ENCODE measurements at places on chromosomes 5 and 9.

- ATAC-seq: no peak
Observed at GRCh38 chr5:55484531-55484930, 50.2 kb downstream of the PLPP1 start.

GRCh38 chr5:113760486-113760885 lies 247.0 kb downstream of the YTHDC2 start:
- ATAC-seq: no peak

- ATAC-seq: no peak
Observed at GRCh38 chr9:137816531-137817235, 60.9 kb upstream of the CACNA1B start.

DNA sequence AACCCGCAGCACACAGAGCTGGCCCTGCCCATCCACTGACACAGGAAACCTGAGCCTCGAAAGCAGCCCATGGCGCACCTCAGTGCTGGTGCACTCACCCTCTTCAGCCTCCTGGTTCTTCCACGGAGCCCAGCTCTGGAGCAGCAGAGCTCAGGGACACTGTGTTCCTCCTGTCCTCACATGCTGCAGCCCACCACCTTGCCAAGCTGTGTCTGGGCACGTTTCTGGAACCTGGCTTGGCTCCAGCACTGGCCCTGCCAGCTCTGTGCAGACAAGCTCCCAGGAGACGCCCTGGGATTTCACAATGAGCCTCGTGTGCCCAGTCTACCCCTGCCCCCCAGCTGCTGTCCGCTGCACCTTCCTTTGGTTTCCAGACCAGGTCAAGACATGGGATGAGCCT lies 119.5 kb downstream of the SYK start:
- no peak for ATAC-seq

DNA sequence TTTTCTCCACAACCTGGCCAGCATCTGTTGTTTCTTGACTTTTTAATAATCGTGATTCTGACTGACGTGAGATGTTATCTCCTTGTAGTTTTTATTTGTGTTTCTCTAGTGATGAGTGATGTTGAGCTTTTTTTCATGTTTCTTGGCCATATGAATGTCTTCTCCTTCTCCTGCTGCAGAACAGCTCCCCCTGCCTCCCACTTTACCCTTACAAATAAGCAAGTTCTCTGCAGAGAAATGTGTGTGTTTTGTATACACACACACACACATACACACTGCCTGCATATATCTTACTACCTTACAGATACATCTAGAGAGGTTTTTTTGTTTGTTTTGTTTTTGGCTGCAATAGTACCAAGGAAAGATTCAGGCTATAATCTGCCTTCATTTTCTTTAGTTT lies 88.7 kb upstream of the PHF24 start:
- no peak for ATAC-seq

DNA sequence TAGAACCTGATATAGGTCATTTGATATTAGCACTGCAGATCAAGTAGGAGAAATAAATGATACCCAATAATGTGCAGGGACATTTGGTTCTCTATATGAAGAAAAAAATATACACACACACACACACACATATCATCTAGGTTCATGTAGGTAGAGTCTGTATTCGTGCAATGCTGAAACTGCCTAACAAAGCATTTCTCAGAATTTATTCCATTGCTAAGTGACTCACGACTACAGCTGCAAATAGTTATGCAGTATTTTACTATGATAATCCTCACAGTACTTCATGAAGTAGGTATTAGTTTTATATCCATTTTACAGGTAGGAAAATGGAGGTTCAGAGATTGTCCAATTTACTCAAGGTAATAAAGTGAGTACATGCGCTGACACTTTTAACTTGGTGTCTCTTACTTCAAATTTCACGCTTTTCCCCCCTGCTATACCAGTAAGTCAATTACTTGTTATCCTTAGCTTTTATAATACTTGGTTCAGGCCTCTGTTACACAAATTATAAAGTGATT lies 2.4 kb downstream of the GIN1 start:
- ATAC-seq: no peak

GRCh38 chr9:94639061-94639998 lies at the start of gene FBP1:
Gene FBP1, minus strand, starts transcription at chr9:94639518. Its CDS starts 208 bp downstream, at chr9:94639310.
- no peak for ATAC-seq

GRCh38 chr9:115551396-115551795 lies 433.4 kb upstream of the TNC start:
- ATAC-seq: peak; percentile 90

- no peak for ATAC-seq
Observed at GRCh38 chr9:117873664-117874063, 169.5 kb downstream of the TLR4 start.

GRCh38 chr5:52728686-52729085 lies 59.0 kb upstream of the ITGA1 start:
- ATAC-seq: no peak

DNA sequence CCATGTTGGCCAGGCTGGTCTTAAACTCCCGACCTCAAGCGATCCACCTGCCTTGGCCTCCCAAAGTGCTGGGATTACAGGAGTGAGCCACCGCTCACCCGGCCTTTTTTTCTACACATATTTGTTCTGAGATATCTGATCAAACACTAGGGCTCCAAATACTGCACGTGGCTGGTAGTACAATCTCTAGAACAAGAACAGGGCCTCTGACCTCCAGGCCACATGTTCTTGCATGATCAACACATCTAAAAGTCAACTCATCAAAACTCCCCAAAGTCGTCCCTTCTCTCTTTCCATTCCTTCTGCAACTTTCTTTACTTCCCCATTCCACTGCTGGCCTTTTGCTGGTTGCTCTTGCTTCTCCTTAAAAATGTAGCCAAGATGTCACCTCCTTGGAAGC lies 113.3 kb upstream of the LHFPL2 start:
- no peak for ATAC-seq

DNA sequence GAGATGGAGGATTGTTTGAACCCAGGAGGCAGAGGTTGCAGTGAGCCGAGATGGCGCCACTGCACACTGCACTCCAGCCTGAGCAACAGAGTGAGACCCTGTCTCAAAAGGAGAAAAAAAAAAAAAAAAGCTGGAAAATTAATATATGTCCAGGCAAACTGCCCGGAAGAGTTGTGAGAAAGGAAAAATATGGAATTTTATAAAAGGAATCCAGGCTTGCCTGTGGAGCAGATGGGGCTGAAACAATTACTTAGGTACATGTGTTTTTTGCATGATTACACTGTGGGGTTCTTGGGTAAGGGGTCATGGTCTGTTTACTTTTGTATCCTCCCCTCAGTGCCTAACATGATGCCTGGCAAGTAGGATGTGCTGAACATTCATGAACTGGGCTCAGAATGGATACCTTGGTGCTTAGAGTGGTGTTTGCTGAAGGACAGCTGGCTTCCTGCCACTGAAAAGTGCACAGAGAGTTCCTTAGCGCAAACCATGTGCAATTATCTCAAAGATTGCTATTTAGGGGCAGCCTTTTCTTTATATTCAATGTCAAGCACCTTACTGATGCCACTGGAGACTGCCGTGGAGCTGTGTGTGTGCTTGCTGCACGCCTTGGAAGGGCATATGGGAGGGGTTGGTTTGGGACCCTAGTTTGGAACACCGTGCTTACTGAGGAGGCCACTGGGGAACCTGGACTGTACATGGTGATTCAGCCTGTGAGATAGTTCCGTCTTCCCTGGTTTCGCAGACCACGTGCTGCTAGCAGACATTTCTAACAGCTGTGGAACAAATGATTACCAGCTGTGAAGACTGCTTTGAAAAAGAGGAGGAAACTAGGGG lies 78.4 kb downstream of the MAP1B start:
- no peak for ATAC-seq

GRCh38 chr9:98345011-98345410 lies 89.6 kb upstream of the TBC1D2 start:
- ATAC-seq: no peak

- ATAC-seq: no peak
Observed at GRCh38 chr9:8895106-8895860, 1095.7 kb upstream of the DMAC1 start.

DNA sequence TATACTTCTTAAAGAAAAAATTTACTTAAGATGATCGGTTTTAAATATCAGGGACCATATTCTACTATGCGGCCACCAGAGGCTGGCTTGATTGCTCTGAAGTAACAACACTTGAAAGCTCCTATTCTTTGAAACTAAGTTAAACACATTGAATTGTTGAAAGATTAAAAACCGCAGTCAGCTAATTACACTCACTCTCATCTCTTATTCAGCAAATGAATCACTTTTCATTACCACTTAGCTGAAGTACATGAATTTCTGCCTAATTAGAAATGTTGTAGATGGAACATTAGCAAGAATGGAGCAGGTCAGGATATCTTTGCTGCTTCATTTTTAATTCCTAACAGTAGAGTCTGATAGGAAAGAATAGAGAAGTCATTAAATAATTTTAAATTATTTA lies 42.3 kb downstream of the LSM11 start:
- ATAC-seq: no peak

DNA sequence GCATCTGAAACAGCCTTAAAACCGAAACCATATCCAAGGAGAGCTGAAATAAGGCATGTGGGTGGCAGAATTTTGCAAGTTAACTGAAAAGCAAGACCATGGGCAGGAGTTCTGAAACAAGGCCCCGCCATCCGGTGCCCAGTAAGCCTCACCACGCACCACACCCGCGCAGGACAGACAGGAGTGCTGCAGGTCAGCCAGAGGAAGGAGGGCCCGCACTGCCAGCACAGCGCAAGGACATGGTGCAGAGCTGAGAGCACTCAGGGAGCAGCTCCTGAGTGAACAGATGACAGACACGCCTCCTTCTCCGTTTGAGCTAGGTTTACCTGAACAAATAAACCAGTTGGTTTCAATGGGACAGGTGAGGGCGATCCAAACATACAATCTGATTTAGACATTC lies 16.5 kb upstream of the ISCA1 start:
- no peak for ATAC-seq

GRCh38 chr9:17613758-17614157 lies 34.9 kb downstream of the SH3GL2 start:
- no peak for ATAC-seq

DNA sequence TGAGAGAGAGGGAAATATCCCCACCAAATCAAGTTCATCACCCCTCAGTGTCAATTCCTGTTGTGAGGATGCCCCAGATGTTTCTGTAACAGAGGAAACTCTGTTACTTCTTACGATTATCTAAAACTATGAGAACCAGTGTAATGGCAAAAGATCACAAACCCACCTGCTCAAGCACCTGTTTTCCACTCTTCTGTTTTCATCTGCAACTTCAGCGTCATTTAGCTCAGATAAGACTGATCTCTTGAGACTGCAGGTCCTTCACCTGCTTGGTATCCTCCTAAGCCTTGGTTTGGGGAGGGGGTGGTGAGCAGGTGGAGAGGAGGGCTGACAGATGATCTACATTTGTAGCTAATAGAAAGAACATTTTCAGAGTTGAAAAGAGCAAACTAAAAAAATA lies 229.3 kb downstream of the SLF1 start:
- no peak for ATAC-seq

GRCh38 chr5:171188016-171188415 lies 121.0 kb upstream of the TLX3 start:
- no peak for ATAC-seq

DNA sequence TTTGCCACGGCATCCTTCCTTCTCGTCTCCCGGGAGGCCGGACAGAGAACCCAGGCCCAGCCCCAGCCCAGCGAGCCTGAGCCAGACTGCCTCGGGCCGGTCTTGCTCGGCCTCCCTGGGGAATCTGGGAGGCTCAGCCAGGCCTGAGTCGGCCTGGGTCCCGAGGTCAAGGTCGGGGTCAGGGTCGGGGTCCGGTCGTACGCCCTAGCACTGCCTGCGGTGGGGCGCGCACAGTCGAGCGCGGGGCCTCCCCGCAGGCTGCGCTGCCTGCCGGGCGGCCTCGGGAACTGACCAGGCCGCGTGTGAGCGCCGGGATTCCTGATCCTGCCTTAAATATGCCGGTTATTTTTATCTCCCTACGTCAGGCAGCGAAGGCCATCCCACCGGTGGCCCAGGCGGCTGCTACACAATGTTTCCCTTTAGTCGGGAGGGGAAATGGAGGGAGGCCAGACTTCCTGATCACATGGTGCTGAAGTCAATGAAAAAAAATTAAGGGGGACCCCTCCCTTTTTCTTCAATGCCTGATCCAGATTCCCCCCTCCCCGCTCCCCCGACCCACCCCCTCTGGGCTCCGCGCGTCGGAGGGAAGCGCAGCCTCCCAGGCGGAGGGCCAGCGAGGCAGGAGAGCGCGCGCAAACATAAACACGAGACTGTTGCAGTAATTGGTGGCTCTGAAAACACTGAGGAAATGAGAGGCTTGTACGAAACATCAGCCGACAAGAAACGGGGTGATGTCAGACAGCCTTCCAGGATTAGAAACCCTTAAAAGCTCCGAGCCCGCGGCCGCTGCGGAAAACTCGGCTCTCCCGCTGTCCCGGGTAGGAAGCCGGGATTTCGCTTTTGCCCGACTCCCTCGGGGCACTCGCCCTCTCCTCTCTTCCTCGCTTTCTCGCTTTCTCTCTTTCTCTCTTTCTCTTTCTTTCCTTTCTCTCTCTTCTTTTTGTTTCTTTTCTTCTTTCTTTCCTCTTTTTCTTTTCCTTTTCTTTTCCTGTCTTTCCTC lies 148.2 kb upstream of the KLF4 start:
- ATAC-seq: peak; percentile 81

DNA sequence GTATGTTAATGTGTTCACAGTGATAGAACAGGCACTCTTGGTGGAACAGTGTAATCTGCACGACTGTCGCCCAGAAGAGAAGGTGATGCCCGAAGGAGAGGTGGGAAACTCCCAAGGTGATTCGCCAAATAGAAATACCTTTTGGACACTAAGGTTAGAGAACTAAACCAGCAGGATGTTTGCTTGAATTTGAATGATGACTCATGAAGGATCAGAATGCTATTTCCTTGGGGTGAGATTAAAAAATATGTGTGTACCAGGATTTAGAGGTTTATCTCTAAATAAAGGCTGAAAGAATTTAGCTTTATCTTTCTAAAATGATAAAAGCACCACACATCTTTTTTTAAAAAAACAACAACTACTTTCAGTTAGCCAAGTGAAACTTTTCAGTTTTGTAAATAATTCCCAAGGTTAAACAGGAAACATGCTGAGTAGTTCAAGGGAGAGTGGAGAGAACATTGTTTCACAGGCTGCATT lies 297.4 kb upstream of the TAS2R1 start:
- ATAC-seq: no peak

DNA sequence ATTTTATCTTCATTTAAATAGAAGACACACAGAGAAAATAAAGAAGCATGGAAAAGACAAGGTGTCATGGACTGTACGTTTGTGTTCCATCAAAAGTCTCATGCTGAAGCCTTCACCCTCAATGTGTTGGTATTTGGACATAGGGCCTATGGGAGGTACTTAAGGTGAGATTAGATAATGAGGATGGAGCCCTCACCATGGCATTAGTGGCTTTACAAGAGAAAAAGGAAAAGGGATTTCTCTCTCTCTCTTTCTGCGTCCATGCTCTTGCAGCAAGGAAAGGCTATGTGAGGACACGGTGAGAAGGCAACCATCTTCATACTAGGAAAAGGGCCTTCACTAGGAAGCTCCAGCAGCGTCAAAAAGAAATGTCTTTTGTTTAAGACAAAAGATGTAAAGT lies 797.0 kb upstream of the CDH10 start:
- no peak for ATAC-seq

GRCh38 chr5:178637356-178638074 lies 10.7 kb upstream of the CLK4 start:
- ATAC-seq: no peak

GRCh38 chr5:115132465-115132864 lies 37.2 kb downstream of the TRIM36 start:
- ATAC-seq: no peak
